Muscle of arm (tissue), 14 donors: ENCODE measurements at places on chromosomes 6 and 20. TPM values are rescaled to one million over a fixed set of nuclear protein-coding genes. Genes with fewer than 3 reads are reported as not detected.

DNA sequence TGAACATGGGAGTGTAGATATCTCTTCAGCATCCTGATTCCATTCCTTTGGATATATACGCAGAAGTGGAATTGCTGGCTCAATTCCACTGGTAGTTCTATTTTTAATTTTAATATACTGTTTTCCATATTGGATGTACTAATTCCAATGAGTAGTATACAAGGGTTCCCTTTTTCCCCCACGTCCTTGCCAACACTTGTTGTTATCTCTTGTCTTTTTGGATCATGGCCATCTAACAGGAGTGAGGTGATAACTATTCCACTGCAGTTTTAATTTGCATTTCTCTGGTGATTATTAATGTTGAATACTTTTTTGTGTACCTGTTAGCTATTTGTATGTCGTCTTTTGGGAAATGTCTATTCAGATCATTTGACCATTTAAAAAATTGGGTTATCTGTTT lies 91.5 kb downstream of the ZFAND3 start:
- DNase-seq = no peak

DNA sequence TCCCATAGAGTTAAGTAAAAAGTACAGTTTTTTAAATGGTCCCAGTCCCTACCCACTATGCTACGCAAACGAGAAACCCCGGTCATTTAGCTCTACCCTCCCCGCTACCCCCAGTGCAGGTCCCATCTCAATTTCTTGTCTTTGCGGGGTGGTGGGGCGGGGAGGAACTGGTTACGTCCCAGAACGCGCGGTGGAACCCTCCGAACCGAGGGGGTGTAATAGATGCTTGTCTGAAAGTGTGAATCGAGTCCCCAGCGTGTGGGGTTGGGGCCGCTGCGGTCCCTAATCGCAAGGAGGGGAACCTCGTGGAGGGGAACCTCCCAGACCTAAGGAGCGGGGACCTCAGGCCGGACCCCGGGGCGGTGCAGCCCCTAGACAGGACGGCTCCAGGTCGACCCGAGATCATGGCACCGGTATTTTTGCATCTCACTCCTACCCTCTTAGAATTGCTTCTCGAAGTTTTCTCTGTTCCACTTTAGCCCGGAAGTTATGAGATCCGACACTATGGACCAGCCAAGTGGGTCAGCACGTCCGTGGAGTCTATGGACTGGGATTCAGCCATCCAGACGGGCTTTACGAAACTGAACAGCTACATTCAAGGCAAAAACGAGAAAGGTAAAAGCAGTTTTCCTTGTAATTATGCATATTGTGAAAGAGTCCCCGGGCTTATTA lies 779 bp downstream of the HEBP2 start:
- peak; percentile 28 for DNase-seq

- DNase-seq = no peak
Measured at GRCh38 chr6:72950114-72950860, 275.0 kb downstream of the KHDC1L start.

GRCh38 chr6:31128093-31128676 lies 7.9 kb upstream of the CDSN start:
- no peak for DNase-seq

DNA sequence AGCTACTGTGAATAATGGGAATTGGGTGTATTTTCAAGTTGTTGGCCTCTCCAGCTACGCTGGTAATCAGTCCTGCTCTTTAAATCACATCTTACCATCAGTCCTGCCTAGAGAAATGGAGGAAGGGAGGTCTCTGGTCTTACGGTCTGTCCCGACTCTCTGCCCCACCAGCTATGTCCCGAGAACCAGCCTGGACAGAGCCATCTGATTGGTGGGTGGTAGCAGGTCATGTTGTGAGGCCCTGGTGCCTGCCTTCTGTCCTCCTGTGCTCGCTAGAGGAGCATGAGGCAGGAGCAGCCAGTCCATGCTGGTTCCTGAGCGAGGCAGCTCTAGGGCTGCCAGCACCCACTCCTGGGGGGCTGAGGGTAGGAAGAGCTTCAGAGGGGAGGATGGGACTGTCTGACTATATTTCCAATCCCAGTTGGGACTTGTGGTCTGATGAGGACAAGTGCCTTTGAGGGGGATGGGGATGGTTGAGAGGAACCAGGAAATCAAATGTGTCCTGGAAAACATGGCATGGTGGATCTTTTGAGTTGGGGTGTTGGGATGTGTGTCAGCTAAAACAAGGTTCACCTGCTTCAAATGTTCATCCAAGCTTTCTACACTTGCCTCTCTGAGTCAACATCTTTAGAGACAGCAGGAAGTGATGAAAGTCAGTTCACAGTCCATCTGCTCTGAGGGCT lies 33.0 kb downstream of the SYNJ2 start:
- no peak for DNase-seq

DNA sequence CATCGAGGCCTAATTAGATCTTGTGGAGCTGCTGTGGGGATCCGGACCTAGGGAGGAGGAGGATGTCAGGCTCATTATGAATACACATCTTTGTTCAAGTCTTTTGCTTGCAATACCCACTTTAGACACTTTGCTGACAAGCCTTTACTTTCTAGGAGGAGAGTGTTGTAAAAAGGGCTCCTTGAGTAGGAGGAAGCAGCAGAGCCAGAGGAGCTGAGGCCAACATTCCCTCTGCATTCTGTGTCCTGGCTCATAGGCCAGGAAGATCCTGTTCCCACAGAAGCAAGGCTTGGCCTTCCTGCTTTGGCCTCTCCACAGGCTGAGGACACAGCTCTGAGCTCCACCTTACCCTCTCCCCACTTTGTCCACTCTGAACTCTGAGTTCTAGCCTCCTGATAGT lies 67.1 kb downstream of the TPD52L1 start:
- DNase-seq = no peak

DNA sequence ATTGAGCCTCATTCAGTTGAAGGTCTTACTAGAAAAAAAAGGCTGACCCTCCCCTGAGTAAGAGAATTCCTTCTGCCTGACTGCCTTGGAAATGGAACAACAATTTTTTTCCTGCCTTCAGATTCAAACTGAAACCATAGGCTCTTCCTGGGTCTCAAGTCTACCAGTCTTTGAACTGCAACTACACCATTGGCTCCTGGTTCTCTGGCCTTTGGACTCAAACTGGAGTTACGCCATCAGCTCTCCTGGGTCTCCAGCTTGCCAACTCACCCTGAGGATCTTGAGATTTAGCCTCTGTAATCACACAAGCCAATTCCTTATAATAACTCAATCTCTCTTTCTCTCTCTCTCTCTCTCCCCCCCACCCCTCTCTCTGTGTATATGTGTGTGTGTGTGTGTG lies 36.0 kb upstream of the SNX9 start:
- no peak for DNase-seq

DNA sequence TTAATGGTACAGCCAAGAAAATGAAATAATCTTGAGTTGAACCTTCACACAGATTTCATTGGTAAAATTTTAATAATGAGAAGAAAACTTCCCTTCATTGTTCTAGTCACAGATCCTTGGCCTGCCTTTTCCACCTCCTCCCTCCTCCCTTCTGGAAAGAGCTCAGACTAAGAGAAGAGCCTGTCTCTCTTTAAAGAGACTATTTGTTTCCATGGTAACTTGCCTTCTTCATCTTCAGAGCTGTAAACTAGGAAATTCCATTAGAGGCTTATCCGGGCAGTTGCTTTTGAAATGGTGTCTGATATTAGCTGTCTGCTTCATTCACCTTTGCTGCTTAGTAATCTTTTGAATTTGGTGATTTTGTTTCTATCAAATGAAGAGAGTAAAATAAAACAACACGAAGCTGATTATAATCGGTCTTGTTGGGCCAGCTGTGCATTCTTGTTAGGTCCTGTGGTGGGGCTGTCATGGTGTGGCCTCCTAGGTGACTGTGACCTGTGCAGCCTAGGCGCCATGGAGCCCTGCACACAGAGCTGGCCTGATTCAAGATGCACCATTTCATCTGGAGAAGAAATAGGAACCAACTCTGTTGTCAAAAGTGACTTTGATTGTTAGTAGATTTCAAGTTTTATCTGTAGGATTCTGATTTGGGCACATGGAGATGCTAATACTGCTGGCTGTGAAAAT lies 96.7 kb downstream of the MAP3K7 start:
- no peak for DNase-seq

The TRIM15 gene
- not detected for polyA plus RNA-seq

The DNMT3B gene
- 3.0 TPM for polyA plus RNA-seq

The NHLRC1 gene
- polyA plus RNA-seq = not detected

The KCNK5 gene
- 2.4 TPM for polyA plus RNA-seq

The UST gene
- polyA plus RNA-seq = not detected
